NCI-H2081 treated with DMSO at 0.1 percent for 48 hours (cell line): ENCODE measurements at places on chromosomes 11 and 22.

GRCh38 chr22:27780161-27780575 is 21.4 kb downstream of the MN1 start:
- no peak for DNase-seq

DNA sequence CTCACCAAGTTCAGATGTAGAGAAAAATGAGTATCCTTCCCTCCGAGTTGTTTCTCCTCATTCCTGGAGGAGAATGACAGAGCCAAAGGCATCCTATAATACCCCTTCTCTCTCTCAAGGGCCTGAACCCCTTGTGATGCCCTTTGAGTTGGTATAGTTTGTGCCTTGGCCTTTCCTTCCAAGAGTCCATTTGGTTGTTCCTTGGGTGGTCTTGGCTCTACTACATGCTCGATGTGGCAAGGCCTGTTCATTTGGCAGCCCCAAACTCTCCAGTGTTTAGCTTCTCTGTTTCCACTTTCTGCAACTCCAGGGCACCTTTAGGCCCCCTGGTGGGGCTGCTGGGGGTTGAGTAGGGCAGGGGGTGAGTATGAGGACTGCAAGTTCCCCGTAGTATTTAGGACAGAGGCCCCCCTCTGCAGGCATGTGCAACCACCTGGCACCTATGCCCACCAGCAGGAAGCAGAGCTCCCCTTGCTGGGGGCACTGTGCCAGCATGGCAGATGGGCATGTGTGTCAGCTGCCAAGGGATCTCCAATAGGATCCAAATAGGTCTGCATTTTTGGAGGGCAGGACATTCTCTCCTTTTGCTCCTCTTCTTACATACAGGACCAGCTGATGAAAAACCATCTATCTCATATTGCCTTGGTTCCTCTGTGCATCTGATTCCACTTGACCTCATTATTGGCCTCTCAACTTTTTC is 217.2 kb upstream of the CADM1 start:
- DNase-seq, result no peak

DNA sequence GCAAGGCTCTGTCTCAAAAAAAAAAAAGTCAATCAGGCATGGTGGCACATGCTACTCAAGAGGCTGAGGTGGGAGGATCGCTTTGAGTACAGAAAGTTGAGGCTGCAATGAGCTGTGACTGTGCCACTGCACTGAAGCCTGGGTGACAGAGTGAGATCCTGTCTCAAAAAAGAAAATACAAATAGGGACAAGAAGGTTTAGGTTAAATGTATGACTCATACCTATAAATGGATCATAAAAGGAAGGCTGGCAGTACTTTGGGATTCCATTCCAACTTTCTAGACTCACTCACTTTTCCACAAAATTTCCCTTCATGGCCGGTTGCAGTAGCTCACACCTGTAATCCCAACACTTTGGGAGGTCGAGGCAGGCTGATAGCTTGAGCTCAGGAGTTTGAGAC is 25.6 kb upstream of the OSBP start:
- DNase-seq, result no peak

- DNase-seq, result no peak
Observed at GRCh38 chr11:107956543-107956942, 28.3 kb downstream of the RAB39A start.

DNA sequence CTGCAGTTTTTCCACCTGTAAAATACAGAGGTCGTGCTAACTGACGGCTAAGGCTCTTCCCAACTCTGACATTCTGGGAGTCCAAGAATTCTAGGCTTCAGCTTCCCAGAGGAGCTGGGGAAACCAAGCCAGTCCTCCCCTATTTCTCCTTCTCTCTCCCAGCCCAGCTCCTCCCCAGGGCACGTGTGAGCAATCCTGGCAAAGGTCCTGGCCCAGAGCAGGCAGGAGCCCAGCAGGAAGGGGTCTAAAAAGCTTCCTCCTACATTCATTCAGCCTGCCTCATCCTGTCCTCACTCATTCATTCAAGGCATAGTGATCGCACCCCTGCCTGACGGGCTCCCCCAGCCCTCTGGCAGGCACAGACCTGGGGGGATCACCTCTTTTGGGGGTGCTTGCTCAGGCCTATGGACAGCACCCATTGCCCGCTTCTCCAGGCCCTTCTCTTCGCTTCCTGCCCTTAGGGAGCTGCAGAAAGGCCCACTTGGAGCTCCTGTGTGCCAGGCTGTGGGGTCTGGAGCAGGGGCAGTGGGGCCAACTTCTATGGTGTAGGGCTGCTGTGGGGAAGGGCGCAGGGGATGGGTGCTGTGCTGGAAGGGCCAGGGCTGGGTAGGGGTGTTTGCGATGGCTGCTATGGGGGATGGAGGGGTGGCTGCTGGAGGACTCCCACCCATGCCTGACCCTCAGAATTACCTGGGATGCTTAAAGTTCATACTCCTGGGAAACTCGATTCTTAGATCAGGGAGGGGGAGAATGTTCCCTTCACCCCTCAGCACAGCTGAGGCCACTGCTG is 9.8 kb downstream of the KCNC1 start:
- DNase-seq, result no peak

- no peak for DNase-seq
Observed at GRCh38 chr11:110087812-110088534, 5.2 kb upstream of the ZC3H12C start.

GRCh38 chr11:134701564-134702165 is 289.6 kb upstream of the B3GAT1 start:
- DNase-seq, result no peak

DNA sequence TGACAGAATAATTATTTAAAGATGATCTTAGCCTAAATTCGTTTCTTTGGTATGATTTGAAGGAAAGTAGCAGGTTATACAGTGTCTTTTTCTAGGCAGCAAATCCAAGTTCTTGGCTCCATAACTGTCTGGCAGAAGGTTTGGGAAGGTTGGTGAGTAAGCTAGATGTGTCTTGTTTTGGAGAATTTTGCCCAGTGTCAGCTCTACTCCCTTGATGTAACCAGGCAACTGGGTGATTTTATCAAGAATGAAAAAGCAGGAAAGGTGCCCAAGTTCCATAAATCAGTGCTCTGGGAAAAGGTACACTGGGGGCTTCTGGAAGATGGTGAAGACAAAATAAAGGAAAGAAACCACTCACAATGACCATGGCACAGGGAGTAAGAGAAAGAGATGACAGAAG is 71.5 kb upstream of the USP47 start:
- no peak for DNase-seq

GRCh38 chr11:102462610-102463009 is 10.0 kb upstream of the TMEM123 start:
- no peak for DNase-seq
